ENCODE measurements at places on chromosomes 4 and X.

- no peak for DNase-seq
Measured at GRCh38 chrX:50198348-50198747, 2.5 kb downstream of the AKAP4 start.

GRCh38 chrX:31228909-31229308 lies 157.1 kb upstream of the FTHL17 start:
- no peak for DNase-seq

DNA sequence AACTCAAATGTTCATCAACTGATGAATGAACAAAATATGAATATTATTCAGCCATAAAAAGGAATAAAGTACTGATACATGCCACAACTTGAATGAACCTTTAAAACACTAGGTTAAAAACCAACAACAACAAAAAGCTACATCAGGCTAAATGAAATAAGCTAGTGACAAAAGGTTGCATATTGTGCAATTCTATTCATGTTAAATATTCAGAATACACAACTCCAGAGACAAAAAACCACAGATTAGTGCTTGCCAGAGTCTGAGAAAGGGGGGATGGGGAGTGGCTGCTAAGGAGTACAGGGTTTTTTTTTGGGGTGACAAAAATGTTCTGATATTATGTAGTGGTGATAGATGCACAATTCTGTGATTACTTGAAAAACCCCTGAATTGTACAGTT lies 58.5 kb downstream of the HAUS3 start:
- no peak for DNase-seq

GRCh38 chr4:37715889-37716402 lies 29.8 kb upstream of the RELL1 start:
- DNase-seq: no peak

DNA sequence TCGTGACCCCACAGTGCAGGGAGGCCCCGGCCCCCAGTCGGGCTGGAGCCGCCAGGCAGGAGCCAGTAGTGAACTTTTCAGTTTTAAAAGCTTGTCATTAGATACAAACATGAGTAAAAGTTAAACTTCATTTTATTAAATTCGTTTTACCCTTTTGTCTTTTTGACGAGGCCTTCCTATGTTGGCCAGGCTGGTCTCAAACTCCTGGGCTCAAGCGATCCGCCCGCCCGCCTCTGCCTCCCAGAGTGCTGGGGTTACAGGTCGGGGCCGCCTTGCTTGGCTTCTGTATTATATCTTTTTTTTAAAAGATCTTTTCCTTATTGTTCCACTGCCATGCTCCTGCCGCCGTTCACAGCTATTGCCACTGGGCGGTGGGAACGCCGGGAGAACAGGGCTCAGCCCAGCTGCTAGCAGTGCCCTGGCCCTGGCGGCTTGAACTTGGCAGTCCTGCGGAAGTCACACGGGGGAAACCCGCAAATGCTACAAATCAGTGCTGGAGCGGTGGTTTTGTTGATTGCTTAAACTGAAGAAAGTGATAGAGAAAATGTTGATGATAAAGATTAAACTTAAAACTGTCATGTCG lies 968 bp upstream of the NELFA start:
- peak; percentile 76 for DNase-seq

DNA sequence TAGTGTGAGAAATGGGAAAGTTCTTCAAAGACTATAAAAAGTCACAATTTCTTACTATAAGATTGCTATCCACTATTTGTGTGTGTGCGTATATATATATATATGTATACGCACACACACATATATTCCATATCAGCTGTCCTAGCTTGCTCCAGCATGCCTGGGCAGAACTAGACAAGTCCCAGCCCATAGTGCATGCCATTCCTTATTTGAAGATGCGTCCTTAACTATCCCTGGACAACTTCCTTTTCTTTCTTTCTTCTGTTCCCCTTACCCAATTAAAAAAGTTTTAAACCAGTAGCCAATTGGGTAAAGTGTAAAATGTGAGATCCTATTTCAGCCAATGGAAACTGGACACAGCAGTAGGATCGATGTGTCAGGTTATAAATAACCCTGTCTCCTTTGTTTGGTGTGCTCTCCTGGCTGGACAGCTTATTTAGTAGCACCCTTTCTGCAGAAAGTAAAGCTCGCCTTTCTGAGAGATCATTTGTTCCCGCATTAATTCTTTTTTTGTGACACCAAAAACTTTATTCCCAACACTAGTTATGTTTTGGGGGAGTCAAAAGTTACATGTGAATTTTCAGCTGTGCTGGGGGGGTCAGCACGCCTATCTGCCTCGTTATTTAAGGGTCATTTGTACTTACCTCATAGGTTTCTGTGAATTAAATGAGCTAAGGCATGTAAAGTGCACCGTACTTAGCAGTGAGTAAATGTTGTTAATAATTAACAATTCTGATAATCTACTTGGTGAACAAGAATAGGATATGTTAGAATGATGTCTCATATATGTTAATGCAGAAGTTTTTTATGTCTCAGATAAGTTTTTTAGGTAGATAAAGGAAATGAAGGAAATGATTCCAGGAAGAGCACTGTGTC lies 40.9 kb downstream of the KDM6A start:
- no peak for DNase-seq

DNA sequence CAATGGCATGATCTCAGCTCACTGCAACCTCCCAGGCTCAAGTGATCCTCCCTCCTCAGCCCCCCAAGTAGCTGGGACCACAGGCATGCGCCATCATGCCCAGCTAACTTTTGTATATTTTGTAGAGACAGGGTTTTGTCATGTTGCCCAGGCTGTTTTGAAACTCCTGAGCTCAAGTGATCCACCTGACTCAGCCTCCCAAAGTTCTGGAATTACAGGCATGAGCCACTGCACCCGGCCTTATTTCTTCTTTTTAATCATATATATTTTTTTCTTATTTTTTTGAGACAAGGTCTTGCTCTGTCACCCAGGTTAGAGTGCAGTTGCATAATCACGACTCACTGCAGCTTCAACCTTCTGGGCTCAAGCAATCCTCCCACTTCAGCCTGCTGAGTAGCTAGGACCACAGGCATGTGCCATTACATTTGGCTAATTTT lies 184.0 kb downstream of the TSPAN5 start:
- DNase-seq: no peak

DNA sequence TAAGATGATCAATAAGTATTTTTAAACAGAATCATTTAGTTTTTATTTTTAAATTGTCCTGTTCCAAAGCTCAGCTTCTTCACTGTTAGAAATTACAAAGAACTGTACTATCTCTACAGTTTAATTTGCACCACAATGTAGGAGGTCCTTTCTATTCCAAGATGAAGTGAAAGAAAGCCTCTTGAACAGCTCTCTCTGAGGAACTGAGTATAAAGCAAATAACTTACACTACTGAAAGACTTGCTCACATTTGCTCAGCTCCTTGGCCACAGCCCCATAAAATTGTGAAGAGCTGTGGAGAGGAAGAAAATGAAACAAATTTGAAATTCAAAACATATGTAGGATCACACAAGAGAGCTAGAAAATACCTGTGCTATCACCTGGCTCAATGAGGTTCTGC lies 68.6 kb downstream of the ENPEP start:
- DNase-seq: no peak

DNA sequence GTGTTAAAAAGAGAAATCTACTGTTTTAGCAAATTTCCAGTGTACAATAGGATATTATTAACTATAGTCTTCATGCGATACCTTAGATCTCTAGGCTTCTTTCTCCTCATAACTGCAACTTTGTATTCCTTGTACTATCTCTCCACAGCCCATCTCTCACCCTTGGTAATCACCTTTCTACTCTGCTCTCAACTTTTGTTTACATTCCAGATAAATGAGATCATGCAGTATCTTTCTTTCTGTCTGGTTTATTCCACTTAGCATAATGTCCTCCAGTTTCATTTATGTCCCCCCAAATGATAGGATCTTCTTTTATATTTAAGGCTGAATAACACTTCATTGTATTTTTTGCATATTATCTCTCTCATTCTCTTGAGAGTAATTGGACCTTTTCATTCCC lies 165.5 kb downstream of the HS3ST1 start:
- no peak for DNase-seq

- no peak for DNase-seq
Measured at GRCh38 chr4:110639207-110640090, 16.6 kb upstream of the PITX2 start.

DNA sequence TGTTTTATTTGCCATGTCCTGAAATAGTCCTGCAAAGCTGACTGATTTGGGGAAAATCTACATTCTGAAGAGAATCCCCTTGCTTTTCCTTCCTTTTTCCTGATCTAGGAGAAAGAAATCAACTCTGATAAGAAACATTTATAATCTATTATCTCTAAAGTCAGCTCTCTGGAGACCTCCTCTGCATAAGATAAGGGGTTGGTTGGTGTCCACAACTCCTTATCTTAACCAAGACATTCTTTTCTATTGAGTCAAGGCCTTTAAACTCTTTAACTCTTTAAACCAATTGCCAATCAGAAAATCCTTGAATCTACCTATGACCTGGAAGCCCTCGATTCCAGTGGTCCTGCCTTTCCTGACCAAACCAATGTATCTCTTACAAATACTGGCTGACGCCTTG lies 373.6 kb upstream of the RASGEF1B start:
- DNase-seq: no peak

DNA sequence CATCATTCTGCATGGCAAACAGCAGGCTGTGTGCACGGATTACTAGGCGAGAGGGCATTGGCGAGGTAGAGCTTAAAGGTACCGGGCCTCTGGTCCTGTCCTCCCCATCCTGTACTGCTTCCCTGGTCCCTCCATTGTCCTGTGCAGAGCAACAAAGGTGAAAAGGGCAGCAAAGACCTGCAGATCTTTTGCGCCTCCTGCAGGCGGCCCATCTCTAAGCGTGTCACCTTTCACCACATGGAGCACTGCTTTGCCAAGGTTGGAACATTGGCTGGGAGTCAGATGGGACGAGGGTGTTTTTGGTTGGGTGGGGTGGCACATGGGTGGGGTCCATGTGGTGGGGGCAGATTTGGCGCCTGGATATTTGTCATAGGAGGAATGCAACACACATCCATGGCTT lies 64.7 kb upstream of the UXT start:
- DNase-seq: no peak

DNA sequence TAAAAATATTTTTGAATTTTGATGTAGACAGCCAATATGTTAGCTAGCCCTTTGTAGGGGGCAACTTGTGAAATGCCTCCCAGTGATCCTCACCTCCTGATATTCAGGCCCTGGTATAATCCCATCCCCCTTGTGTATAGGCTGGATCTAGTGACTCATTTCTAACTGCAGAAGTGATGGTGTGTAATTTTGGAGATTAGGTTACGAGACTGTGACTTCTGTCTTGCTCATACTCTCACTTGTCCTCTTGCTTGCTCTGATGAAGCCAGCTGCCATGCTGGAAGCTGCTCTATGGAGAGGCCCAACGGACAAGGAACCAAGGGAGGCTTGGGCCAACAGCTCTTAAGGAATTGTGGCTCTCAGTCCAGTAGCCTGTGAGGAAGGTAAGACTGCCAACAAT lies 61.7 kb downstream of the GPR82 start:
- no peak for DNase-seq

GRCh38 chrX:20500171-20500865 lies 233.6 kb upstream of the RPS6KA3 start:
- no peak for DNase-seq

GRCh38 chrX:112784692-112785091 lies 55.9 kb downstream of the AMOT start:
- DNase-seq: no peak

- no peak for DNase-seq
Measured at GRCh38 chrX:96435378-96436035, 249.1 kb upstream of the DIAPH2 start.

DNA sequence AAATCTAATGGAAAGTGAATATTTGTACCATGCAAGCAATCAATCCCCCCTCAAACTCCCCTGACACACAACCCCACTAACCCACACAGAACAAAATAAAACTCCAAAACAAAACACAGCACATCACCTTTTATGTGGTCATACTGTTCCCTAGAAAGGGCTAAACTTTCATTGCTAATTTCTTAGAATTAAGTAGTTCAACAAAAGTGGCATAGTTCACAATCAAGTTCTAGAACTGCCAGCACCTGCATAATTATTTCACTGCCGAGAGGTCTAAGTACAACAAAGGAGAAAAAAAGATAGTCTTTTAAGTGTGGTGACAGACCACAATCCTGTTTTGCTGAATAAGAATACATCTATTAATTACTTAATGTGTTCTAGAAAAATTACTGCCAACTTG lies 58.8 kb downstream of the AMMECR1 start:
- DNase-seq: no peak

GRCh38 chr4:70849291-70849690 lies 9.6 kb upstream of the GRSF1 start:
- no peak for DNase-seq

GRCh38 chr4:175034986-175035705 lies 117.0 kb downstream of the ADAM29 start:
- no peak for DNase-seq

GRCh38 chr4:158688813-158689212 lies 16.7 kb downstream of the ETFDH start:
- no peak for DNase-seq

- DNase-seq: no peak
Measured at GRCh38 chrX:20231598-20231997, 35.1 kb downstream of the RPS6KA3 start.

DNA sequence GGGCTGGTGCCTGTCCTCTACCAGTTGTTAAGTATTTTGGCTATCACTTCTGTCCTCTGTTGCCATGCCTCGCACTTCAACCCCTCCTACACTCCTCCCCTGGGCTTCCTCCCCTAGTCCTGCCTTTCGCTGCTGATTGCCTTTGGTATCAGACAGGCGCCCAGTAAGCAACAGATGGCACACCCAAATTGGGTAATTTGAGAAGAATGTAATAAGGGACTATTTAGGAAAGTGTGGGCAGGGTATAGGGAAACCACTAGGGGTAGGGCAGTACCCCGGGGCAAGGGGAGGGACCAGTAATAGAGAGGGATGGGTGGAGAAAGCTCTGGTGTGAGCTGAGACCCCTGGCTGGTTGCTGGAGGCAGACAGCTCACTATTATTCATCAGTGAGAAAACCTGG lies 172.7 kb upstream of the USP9X start:
- DNase-seq: no peak

- DNase-seq: no peak
Measured at GRCh38 chrX:150201391-150201790, 161.7 kb upstream of the MAMLD1 start.

DNA sequence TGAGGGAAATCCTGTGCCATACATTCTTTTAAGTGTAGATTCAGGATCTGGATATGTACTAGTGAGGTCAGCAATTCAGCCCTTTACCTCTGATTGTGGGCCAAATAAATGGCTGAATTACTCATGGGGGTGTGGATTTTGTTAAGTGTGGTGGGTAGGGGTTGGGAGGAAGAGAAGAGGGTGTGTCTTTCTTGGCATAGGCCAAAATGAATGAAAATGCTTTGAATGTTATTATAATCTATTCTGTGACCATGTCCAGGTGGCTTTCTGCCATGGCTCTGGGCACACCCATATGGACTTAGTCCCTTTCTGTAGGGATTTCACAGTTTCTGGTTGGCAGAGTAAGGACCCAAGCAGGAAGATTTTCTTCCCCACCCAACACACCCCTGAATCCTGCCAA lies 244.3 kb downstream of the CBR4 start:
- no peak for DNase-seq

- no peak for DNase-seq
Measured at GRCh38 chr4:118967393-118967792, 78.7 kb downstream of the SYNPO2 start.

- DNase-seq: no peak
Measured at GRCh38 chrX:140815868-140816267, 106.3 kb downstream of the LINC00632 start.
